ENCODE measurements at places on chromosomes 11 and 22.

DNA sequence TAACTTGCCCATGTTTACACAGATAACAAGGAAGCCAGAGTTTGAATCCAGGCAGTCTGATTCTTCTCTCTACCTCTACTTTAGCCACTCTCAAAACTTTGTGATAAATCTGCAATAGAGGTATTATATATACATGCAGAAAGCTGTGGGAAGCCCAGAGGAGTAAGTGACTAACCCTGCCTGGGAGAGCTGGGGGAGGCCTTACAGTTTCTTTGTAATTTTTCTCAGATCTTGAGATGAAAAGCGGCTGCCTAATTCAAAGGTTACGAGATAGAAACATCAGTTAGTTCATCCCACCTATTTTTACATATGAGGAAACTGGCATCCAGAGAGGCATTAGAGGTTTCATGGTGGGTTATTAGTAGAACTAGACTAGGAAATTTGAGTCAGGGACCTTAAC is 4.9 kb downstream of the STIM1 start:
- DNase-seq: no peak

- DNase-seq: no peak
Measured at GRCh38 chr11:64001484-64002420, 15.5 kb downstream of the OTUB1 start.

DNA sequence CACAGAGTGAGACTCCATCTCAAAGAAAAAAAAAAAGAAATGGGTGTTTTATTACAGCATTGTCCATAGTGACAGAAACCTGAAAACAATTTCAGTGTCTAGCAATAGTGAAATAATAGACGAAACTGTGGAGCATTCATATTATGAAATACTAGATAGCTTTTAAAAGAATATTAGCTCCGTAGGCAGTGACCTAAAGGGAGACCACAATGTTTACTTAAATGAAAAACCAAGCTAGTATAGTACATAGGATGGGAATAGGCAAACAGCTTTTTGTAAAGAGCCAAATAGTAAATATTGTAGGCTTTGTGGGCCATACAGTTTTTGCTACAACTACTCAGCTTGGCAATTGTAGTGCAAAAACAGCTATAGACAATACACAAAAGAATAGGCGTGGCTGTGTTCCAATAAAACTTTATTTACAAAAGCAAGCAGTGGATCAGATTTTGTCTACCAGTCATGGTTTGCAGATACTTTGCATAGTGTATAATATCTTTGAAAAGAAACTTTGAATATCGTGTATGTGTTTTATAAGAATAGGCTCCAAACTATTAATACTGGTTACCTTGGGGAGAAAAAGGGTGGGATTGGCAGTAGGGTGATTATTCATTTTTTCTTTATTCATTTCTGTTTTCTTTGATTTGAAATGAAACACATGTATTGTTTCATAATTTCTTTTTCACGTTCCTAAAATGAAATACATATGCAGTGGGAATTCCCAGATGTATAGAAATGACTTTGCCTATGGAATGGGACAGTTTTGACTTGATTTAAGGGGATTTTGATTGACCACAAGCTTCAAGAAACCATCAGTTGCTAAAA is 50.7 kb downstream of the PRR5L start:
- no peak for DNase-seq

GRCh38 chr11:70895366-70895670 is 357.1 kb downstream of the SHANK2 start:
- no peak for DNase-seq

DNA sequence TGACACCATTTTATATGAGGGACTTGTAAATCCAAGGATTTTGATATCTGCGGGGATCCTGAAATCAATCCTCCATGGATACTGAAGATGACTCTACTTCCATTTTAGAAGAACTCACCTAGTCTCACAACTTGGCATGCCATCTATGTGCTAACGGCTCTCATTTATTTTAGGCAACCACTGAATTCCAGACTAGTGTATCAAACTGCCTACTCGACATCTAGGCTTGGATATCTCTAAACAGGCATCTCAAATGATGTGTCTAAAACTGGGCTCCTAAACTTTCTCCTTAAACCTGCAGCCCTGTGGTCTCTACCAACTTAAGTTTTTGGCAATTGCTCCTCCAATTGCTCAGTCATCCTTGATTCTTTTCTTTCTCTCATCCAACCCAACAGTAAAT is 31.2 kb upstream of the CLNS1A start:
- no peak for DNase-seq

DNA sequence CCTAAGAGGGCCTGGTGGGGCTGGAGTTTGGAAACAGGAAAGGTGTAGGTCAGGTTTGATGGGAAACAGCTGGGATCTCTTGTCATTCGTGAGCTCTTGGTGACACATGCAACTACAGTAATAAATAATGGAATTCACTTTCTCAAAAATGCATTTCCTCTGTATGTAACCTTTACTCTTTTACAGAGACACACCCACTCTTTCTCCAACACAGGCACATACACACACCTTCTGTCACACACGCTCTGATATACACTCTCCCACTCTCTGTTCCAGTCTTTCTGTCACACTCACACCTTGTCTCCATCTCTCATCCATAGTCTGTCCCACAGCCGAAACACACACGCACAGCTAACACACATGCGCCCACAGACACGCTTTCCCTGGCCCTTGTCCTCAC is 6.6 kb upstream of the C22orf42 start:
- DNase-seq: no peak

- DNase-seq: no peak
Measured at GRCh38 chr11:8720868-8721608, 38.4 kb downstream of the RPL27A start.

GRCh38 chr11:83725269-83725560 is 439.0 kb upstream of the CCDC90B start:
- DNase-seq: no peak

DNA sequence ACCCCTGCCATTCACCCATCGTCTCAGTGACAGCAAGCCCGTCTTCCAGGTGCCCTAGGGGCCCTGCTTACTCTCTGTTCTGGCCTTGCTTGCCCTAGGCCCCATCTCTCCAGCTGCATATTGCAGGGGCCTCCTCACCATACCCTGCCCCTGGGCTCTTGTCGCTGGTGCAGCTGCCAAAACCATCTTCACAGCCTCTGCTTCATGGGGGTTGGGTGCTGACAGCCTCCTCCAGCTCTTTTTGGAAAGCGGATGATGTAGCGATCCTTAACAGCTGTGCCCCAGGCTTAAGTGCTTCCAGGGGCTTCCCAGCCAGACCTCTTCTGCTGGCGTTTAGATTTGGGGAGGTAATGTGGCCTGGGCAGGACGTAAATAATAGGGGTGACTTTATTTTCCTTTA is 61.2 kb upstream of the SUSD2 start:
- DNase-seq: no peak

DNA sequence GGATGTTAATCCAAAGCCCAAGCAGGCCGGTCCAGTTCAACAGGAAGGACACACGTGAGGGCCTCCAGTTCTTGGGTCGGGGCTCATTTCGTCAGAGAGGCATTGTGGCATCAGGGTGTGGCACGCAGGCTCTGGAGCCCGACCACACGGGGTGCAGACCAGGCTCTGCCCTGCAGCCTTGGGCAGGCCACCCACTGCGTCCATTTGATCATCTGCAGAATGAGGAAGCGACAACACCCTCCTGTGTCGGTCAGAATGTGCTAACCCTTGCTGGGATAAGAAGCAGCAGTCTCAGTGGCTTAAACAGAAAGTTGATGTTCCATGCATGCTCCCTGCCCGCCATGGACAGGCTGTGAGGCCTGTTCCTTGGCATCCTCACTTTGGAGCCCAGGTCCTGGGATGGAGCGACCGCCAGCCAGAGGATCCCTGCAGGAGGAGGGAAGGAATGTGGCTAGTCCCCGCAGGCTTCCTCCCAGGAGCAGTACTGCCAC is 10.8 kb downstream of the RIBC2 start:
- no peak for DNase-seq

DNA sequence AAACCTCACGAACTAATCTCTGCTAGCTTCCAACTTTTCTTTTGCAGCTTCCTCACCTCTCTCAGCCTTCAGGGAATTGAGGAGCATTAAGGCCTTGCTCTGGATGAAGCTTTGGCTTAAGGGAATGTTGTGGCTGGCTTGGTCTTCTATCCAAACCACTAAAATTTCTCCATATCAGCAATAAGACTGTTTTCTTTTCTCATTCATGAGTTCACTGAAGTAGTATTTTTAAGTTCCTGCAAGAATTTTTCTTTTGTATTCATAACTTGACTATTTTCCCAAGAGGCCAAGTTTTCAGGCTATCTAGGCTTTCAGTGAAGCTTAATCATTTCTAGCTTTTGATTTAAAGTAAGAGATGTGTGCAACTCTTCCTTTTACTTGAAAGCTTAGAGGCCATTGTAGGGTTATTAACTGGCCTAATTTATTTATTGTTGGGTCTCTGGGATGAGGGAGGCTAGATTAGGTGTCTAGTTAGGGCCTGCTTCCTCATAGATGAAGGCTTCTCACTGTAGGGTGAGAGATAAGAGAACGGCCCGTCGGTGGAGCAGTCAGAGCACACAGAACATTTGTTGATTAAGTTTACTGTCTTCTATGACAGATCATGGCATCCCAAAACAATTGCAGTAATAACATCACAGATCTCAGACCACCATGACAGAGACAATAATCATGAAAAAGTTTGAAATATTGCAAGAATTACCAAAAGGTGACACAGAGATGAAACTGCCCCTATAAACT is 33.2 kb downstream of the CSF2RB start:
- DNase-seq: no peak

DNA sequence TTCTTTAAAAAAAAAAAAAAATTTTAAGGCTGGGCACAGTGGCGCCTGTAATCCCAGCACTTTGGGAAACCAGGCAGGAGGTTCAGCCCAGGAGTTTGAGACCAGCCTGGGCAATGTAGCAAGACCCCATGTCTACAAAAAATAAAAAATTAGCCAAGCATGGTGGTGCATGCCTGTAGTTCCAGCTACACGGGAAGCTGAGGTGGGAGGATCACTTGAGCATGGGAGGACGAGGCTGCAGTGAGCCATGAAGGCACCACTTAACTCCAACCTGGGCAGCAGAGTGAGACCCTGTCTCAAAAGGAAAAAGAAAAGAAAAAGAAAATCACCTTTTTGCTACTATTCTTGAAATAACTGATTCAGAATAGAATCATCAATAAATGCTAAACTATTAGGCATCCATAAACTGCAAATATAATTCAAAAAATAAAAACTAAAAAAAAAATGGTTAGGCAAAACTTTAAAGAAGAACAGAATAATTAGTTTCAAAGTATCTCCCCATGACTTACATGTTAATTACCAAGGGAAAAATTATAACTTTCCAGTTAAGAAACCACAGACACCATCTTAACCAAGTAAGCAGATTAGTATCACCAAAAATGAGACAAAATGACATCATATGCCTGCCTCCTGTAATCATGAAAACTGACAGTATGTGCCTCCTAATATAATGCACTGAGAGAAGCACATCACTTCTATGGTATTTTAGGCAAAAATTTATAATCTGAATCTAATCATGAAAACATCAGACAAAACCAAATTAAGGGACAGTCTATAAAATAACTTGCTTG is 63.6 kb downstream of the DENND5A start:
- DNase-seq: no peak

GRCh38 chr11:105466582-105467228 is 143.2 kb upstream of the GRIA4 start:
- DNase-seq: no peak

GRCh38 chr11:5938603-5938965 is 3.5 kb upstream of the OR56A3 start:
- DNase-seq: no peak

DNA sequence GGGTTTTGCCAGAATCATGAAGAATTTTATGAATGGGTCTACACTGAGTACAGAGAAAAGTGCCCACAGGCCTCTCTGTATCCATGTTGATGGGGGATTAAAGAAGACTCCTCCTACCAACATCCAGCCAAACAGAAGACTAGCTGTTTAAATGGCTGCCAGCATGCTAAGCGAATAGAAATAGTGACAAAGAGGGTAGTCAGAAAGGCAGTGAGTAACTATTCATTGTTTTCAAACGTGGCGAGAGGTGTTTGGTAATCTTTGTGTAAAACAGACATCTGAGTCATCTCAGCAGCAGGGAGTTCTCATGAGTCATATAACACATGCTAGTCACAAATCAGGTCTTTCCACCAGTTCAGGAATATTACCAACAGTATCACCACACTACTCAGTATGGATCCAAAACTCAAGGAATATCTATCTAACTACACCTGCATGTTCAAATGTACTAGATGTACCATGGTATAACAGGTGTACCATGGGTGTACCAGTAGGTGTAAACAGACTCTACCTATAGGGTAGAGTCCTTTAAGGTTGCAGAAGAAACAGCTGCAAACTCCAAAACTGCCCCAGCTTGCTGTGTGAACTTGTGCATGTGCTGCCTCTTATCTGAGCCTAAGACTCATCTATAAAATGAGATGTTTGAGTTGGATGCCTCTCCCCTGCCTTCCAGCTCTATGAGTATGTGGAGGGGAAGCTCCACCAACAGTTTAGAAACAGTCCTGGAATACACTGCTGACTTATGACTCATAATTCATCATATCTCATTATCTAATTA is 82.0 kb downstream of the SLC1A2 start:
- no peak for DNase-seq

DNA sequence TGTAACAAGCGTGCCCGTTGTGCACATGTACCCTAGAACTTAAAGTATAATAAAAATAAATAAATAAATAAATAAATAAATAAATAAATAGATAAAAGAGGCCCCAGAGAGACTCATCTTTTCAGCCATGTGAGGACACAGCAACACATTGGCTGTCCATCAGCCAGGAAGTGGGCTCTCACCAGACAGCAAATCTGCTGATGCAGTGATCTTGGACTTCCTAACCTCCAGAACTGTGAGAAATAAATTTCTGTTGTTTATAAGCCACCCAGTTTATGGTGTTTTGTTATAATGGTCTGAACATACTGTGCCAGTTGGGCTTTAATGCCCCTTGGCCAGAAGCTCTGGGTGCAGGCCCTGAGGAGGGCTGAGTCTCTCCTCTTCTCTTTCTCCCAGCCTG is 42.2 kb upstream of the CD44 start:
- no peak for DNase-seq

GRCh38 chr22:26800858-26801257 is 143.5 kb downstream of the MIAT start:
- no peak for DNase-seq

Data from stimulated activated CD8-positive, alpha-beta memory T cell treated with anti-CD3 and anti-CD28 coated beads, Interleukin-2, amount 100 ng/mL, for 1 hour (primary cell).